Ovary (tissue), 10 donors: ENCODE measurements at places on chromosomes 12 and 14. TPM values are rescaled to one million over a fixed set of nuclear protein-coding genes. Genes with fewer than 3 reads are reported as not detected.

RBP5 gene
- polyA plus RNA-seq, result 6.1 TPM

DNA sequence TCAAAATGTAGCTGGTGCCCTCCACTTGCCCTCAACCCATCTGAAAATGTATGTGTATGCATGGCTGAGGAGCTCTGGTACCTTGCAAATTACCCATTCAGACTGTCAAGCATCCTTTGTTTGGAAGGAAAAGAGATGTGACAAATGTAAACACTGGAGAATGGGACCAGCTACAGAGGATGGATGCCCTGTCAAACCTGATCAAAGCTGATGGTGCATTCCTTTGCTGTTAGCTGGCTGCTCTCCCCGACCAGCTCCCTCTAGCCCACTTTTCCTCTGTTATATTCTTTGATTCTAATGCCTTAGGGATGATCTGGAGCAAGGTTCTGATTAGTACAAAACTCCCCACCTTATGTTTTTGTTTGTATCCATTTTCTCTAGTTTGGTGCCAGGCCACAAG, 310.3 kb downstream of the C12orf75 start:
- H3K4me3 ChIP-seq, result no peak overlapping the region
- no peaks in the 10 kb centered on the region for H3K4me1 ChIP-seq
- no peaks in the 10 kb centered on the region for H3K36me3 ChIP-seq
- no peak overlapping the region for H3K27ac ChIP-seq
- DNase-seq, result no peak

DNA sequence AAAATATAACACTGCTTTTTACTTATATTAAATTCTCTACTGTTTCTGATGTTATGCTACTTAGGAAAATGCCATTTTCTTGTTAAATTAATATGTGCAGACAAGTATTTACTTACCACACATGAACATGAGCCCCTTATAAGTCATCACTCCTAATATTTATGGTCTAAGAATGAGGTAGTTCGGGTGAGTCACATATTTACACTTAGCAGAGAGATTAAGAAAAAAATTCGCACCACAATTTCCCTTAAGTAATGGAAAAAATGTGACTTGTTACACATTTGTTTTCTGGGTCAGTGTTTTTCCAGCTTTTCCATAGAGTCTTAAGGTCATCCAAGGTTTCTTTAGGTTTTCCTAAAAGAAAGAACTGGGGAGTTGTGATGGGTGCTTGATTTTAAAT, 68.3 kb downstream of the RERG start:
- H3K36me3 ChIP-seq, result no peaks in the 10 kb centered on the region
- DNase-seq, result no peak
- H3K4me1 ChIP-seq, result peaks cover 12% of the 10 kb centered on the region
- H3K4me3 ChIP-seq, result no peak overlapping the region

- H3K4me3 ChIP-seq, result no peak overlapping the region
- H3K27ac ChIP-seq, result no peak overlapping the region
- no peaks in the 10 kb centered on the region for H3K27me3 ChIP-seq
- no peak for DNase-seq
- H3K36me3 ChIP-seq, result no peaks in the 10 kb centered on the region
- H3K4me1 ChIP-seq, result no peaks in the 10 kb centered on the region
Observed at GRCh38 chr14:63186453-63186852, 17.8 kb upstream of the RHOJ start.

DNA sequence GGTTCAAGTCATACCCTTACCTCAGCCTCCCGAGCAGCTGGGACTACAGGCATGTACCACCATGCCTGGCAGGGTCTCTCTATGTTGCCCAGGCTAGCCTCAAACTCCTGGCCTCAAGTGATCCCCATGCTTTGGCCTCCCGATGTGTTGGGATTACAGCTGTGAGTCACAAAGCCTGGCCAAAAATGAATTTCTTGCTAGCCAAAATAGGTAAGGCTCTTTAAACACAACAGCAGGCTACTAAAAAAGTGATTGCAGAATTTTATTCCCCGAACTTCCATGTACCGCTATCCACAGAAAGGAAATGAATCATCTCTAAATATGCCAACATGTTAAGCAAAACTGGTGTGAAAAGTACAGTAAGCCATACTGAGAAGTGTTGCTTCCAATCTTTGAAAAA, 50.6 kb downstream of the WDHD1 start:
- no peak overlapping the region for H3K4me3 ChIP-seq
- H3K27me3 ChIP-seq, result no peaks in the 10 kb centered on the region
- no peak overlapping the region for H3K27ac ChIP-seq
- H3K4me1 ChIP-seq, result no peaks in the 10 kb centered on the region

GRCh38 chr12:1373901-1374735, 220.3 kb downstream of the FBXL14 start:
- no peak overlapping the region for H3K4me3 ChIP-seq
- H3K27me3 ChIP-seq, result no peaks in the 10 kb centered on the region

IFNG-AS1 gene
- not detected for polyA plus RNA-seq

DNA sequence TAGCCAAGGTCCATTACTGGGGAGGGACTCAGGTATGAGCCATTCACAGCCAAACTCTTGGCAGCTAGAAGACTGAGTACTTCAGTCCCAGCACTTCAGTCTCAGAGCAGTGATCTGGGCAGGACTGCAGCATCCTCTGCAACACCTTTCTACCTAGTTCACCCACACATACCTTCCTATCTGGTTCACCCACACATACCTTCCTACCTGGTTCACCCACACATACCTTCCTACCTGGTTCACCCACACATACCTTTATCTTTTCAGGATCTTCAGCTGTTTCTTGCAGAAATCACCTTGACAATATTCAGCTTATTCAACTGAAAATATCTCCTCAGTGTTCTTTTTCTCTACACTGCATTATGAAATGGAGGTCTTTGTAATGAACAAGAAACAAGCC, 101.3 kb downstream of the SRGAP1 start:
- no peaks in the 10 kb centered on the region for H3K36me3 ChIP-seq
- H3K27ac ChIP-seq, result no peak overlapping the region
- DNase-seq, result no peak
- H3K27me3 ChIP-seq, result no peaks in the 10 kb centered on the region
- peaks cover 3% of the 10 kb centered on the region for H3K4me1 ChIP-seq

GRCh38 chr12:72570601-72571000, 298.4 kb downstream of the TRHDE start:
- DNase-seq, result no peak
- no peaks in the 10 kb centered on the region for H3K4me1 ChIP-seq
- no peak overlapping the region for H3K27ac ChIP-seq
- H3K27me3 ChIP-seq, result no peaks in the 10 kb centered on the region
- no peaks in the 10 kb centered on the region for H3K36me3 ChIP-seq

DNA sequence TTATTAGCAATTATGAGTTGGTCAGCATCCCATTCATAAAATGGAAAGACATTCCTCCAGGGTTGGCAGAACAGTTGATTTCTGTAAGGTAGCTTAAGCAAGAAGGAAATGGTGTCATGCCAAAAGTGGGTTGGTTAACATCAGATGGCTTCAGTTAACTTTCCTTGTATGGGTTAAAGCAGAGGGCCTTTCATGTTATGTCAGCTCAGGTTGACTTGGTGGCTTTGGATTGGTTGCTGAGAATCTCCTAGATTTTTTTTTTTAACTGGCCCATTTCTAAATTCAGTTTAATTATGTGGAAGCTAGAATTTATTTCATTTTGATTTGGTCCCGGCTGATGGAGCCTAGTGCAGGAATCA, 87.8 kb downstream of the BBS10 start:
- H3K36me3 ChIP-seq, result no peaks in the 10 kb centered on the region
- no peaks in the 10 kb centered on the region for H3K4me1 ChIP-seq
- no peak overlapping the region for H3K27ac ChIP-seq
- no peaks in the 10 kb centered on the region for H3K27me3 ChIP-seq
- H3K4me3 ChIP-seq, result no peak overlapping the region
- DNase-seq, result no peak

DNA sequence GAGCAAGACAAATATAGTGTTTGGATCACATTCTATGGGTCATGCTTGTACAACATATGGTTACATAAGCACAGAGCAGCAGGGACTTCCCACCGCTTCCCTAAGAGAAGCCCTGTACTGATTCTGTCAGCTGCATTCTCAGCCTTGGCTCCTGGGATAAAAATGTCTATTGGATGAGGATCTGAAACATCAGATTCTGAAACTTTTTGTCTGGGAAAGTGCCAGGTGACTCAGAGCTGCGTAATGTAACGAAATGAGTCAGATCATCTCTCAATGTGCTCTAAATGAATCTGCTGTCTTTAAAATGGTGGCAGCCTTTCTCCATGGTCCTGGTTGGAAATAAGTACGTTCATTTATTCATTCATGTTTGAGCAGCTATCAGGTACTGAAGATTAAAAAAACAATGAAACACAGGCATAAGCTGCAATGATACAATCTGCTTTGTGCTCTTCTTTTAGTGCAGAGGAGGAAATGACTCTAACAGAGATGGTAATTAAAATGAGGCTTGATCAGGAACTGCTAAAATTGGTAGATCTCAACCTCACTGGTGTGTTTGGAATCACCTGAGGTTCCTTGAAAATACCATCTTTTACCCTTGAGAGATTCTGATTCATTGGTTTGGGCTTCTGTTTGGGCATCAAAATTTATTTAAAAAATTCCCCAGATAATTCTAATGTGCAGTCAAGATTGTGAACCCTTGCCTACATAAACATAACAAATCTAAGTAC, 99.1 kb upstream of the NAP1L1 start:
- H3K4me3 ChIP-seq, result no peak overlapping the region
- DNase-seq, result no peak
- H3K36me3 ChIP-seq, result no peaks in the 10 kb centered on the region
- no peaks in the 10 kb centered on the region for H3K4me1 ChIP-seq

GRCh38 chr14:37991027-37991426, 216.7 kb upstream of the SSTR1 start:
- no peak overlapping the region for H3K27ac ChIP-seq
- no peaks in the 10 kb centered on the region for H3K36me3 ChIP-seq
- no peaks in the 10 kb centered on the region for H3K27me3 ChIP-seq

OR11H7 gene
- not detected for polyA plus RNA-seq

DNA sequence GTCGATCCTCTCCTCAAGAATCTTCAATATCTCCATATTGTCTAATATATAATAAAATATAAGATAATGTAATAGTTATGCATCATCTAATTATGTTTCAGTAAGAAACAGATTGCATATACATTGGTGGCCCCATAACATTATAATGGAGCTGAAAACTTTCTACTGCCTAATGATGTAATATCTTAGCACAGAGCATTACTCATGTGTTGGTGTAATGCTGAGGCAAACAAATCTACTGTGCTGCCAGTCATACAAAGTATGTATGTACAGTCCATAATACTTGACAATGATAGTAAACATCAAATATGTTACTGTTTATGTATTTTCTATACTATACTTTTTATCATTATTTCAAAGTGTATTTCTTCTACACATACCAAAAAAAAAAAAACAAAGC, 128.7 kb downstream of the CPNE8 start:
- DNase-seq, result no peak
- no peak overlapping the region for H3K27ac ChIP-seq
- H3K36me3 ChIP-seq, result no peaks in the 10 kb centered on the region
